ENCODE measurements at places on chromosomes 1 and 21.

- DNase-seq, result no peak
Measured at GRCh38 chr1:213171711-213172110, 120.7 kb downstream of the RPS6KC1 start.

GRCh38 chr1:208137193-208137592 is 107.0 kb downstream of the PLXNA2 start:
- no peak for DNase-seq

- DNase-seq, result no peak
Measured at GRCh38 chr1:87972811-87973210, 644.1 kb downstream of the LMO4 start.

GRCh38 chr1:11730429-11730891 is 5.5 kb upstream of the AGTRAP start:
- DNase-seq, result no peak

GRCh38 chr1:203378556-203379245 is 27.8 kb upstream of the FMOD start:
- no peak for DNase-seq

- no peak for DNase-seq
Measured at GRCh38 chr1:90488451-90488850, 228.7 kb downstream of the BARHL2 start.

GRCh38 chr1:88774151-88774556 is 90.1 kb downstream of the PKN2 start:
- DNase-seq, result no peak

DNA sequence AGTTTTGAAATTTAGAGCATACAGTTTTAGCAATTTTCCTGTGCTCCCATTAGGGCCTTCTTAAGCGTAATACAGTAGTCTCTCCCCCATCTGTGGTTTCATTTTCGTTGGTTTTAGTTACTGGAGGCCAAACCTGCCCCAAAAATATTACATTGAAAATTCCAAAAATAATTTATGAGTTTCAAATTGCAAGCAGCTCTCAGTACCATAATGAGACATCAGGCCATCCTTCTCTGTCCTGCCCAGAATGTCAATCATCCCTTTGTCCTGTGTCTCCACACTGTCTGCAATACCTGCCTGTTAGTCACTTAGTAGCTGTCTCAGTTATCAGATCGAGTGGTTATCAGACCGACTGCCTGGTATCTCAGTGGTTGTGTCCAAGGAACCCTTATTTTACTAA is 45.4 kb downstream of the ADSS2 start:
- no peak for DNase-seq

- no peak for DNase-seq
Measured at GRCh38 chr1:2645776-2646175, 13.0 kb upstream of the MMEL1 start.

GRCh38 chr1:112126598-112126997 is 137.1 kb upstream of the KCND3 start:
- no peak for DNase-seq

- DNase-seq, result no peak
Measured at GRCh38 chr1:222786121-222786520, 28.7 kb upstream of the DISP1 start.

DNA sequence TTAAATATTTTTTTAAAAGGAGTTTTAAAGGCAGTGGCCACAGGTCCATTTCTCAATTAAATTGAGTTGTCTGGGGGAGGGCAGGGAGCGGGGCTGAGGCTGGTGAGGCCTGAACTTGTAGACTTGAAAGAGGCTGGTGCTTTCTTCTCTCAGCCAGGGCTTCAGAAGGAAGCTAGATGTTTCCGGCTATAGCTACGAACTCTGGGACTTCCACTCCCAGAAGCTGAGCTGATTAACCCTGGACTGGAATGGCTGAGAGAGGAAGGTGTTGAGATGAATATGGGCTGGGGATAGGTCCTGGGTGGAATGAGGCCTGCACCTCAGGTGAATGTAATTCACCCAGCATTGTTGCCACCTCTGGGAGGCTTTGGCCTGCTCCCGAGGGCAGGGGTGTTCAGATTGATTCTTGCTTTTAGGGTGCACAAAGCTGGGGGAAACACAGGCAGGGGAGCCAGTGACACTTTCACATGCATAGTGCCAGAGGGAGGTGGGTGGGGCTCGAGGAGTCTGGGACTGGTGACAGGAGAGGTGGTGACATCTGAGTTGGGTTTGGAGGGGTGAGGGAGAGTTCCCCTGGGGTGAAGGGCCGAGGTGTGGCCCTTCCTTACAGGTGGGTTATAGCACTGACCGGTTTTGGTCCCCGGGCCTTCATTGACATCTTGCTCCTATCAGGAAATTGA is 18.2 kb downstream of the LDLRAP1 start:
- no peak for DNase-seq

All from NCI-H1417 treated with DMSO at 0.1 percent for 48 hours (cell line).